Endothelial cell of umbilical vein (primary cell): ENCODE measurements at places on chromosomes 11 and 22.
A peak's percentile ranks its signal among the peaks of the same experiment; 100 is the strongest.

DNA sequence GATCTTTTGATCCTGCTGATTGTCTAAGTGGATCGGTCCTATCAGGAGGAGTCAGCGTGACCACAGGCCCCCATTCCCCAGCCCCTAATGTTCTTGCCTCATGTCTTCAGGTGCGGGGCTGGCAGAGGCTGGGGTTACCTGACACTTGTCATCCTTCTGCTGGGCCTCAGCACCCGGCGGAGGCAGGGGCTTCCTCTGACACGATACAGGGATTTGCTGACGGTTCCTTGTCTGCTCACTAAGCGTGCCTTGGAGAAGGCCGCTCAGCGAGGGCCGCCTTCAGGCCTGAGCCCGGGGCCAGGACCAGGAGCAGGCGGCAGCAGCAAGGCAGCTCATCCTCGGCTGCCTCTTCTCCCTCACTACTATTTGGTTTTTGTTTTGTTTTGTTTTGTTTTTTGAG is 45.7 kb upstream of the KCNQ1OT1 start:
- DNase-seq: no peak

DNA sequence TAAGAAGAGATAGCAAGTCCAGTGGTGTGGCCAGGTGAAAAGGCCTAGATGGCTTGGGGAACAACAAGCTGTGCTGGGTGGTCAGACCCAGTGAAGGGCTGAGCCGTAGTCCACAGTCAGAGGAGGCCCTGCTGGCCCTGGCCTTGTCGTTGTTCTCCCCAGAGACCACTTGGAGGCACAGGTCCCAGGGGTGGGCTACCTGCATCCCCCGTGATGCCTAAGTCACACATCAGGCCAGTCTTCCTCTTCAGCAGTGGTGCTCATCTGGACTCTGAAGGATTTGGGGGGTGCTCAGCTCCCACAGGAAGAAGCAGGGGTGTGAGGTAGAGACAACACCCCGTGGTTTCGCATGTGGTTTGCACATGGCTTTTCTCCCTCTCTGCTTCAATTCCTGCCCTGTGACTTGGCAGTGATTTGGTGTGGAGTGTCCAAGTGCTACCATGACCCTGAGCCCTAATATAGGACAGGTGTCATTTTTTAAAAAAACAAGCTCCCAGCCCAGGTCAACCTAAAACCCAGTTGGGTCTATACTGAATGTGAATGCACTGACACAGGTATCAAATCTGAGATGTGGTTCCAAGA is 51.0 kb downstream of the ALX4 start:
- DNase-seq: no peak

DNA sequence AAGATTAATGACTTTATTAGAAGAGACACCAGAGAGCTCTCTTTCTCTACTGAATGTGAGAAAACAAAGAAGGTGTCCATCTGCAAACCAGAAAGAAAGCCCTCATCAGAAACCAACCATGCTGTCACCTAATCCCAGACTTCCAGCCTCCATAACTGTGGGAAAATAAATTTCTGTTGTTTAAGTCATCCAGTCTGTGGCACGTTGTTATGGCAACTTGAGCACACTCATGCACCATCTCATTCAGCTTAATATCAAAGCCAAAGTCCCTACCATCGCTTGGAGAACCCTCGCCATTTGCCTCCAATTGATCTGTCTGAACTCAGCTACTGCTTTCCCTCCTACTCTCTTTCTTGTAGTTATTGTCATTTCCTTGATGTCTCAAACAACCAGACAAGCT is 766.1 kb upstream of the ARHGAP42 start:
- DNase-seq: no peak

GRCh38 chr11:44776551-44777208 is 49.9 kb downstream of the TSPAN18 start:
- DNase-seq: no peak

DNA sequence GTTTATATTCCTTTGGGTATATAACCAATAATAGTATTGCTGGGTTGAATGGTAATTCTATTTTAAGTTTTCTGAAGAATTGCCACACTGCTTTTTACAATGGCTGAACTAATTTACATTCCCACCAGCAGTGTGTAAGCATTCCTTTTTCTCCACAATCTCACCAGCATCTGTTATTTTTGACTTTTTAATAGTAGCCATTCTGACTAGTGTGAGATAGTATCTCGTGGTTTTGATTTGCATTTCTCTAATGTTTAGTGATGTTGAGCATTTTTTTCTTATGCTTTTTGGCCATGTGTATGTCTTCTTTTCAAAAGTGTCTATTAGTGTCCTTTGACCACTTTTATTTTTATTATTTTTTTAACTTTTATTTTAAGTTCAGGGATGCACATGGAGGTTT is 275.3 kb downstream of the METTL15 start:
- no peak for DNase-seq

DNA sequence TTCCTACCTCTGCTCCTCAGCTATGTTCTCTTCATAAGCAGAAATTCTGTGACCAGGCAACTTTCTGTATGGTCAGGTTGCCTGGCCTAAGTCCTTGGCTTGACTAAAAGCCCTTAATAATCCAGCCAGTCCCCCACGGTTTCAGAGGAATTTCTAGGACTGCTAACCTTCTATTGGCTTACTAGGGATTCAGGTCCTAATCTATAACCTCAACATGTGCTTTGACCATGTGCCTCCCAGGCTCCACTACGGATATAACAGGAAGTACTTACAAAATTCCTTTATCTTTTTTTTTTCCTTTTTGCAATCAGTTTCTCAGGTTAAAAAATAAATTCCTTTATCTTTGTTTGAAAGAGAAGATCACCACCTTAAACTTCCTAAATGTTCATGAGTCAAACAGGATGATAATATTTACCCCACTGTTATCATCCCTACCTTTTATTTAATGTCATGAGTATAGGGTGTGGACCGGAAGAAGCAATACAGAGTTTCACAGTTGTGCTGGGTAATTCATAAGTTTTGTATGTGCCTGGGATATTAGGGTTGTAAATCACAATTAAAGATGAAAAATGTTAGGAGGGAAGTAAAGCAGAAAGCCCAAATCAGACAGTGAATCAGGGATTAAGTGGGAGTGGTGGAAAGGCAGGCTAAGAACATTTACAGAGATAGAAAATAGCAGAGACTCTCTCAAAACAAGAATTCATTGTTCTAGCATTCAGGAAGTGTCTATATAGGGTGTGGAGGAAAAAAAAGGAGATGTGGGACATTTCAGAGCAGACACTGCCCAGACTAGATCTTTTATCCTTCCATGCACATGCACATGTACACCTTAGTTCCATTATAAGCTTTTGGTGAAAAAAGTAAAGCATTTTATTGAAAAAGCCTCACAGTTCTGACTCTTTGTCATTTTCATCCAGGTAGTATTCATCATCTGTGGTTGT is 10.7 kb upstream of the POGLUT3 start:
- DNase-seq: no peak

- DNase-seq: no peak
These were observed 905.5 kb upstream of the RAG2 start for GRCh38 chr11:37503411-37504059.

- no peak for DNase-seq
These were observed 14.4 kb upstream of the PAMR1 start for GRCh38 chr11:35539781-35540281.

- DNase-seq: peak; percentile 66
These were observed 1.4 kb upstream of the TCN2 start for GRCh38 chr22:30605449-30606110.

DNA sequence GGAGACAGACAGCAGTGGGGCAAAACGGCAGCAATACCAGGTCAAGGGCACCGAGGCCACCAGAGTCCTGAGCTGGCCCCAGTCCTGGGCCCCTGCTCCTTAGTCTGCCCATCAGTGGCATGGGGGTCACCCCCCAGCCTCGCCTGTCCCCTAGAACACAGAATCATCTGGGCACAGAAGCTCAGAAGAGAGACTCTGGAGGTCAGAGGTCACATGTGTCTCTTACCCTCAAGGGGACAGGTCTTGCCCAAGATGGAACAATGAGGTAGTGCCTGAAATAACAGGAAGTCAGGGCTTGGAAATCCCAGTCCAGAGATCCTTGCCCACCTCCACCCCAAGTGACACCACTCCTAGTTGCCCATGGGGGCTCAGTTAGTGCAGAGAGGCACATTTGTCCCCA is 20.6 kb downstream of the PDE2A start:
- DNase-seq: no peak
